ENCODE measurements at places on chromosomes 2 and 18.

DNA sequence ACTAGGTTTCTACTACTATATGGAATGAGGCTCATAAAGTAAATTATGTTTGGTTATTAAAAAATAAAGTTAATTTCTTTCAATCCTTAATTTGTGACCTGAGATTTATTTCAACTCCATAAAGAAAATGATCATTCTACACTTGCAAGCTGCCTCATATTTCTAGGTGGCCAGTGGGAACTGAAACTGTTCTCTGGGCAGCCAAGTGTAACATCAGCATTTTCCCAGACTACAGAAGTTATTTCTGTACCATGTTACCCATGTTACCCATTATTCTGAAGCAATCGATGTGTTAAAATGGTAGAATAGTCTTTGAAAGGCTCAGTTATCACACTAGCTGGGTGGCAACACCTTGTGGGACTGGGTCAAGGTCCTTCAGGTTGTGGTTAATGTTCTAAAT is 139.3 kb upstream of the FBXO11 start:
- DNase-seq = no peak

DNA sequence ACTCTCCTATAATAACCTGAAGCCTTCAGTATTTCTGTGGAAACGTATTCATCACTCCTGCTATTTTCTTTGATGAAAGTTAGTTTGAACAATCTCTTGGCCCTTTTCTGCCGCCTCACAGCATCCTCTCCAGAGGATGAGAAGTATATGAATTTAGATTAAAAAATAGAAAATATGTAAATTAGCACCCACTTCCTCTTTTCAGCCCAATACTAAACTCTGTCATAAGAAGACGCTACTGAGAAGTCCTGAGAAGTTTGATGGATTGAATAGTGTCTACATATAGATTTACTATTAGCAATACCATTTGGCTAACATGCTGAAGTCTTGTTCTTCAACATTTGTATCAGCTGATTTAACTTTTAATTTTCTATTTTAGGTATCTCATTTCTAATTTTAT is 526.4 kb upstream of the SPHKAP start:
- no peak for DNase-seq

- no peak for DNase-seq
Observed at GRCh38 chr2:8867363-8867762, 29.9 kb upstream of the KIDINS220 start.

- DNase-seq = no peak
Observed at GRCh38 chr2:102229141-102229769, 42.4 kb downstream of the IL1RL2 start.

- DNase-seq = no peak
Observed at GRCh38 chr2:45533771-45534170, 77.3 kb downstream of the SRBD1 start.

- DNase-seq = no peak
Observed at GRCh38 chr2:28169492-28169891, 223.2 kb upstream of the FOSL2 start.

Data from NCI-H1105 (cell line).